ENCODE measurements at places on chromosomes 12 and 14. TPM values are rescaled to one million over a fixed set of nuclear protein-coding genes. Genes with fewer than 3 reads are reported as not detected.

The RABGGTA gene
- 74.9 TPM for total RNA-seq

The EFCAB11 gene
- 7.0 TPM for total RNA-seq

The AKAP6 gene
- 2.4 TPM for total RNA-seq

The RGS6 gene
- total RNA-seq = not detected

The CD9 gene
- total RNA-seq = 3.1 TPM

GRCh38 chr12:128702371-128702770, 121.4 kb downstream of the SLC15A4 start:
- H3K27ac ChIP-seq = no peak overlapping the region
- DNase-seq = no peak
- no peaks in the 10 kb centered on the region for H3K36me3 ChIP-seq
- H3K4me1 ChIP-seq = no peaks in the 10 kb centered on the region
- H3K4me3 ChIP-seq = no peak overlapping the region
- H3K27me3 ChIP-seq = no peaks in the 10 kb centered on the region

- H3K36me3 ChIP-seq = no peaks in the 10 kb centered on the region
- H3K4me3 ChIP-seq = no peak overlapping the region
- no peaks in the 10 kb centered on the region for H3K27me3 ChIP-seq
- H3K4me1 ChIP-seq = peaks cover 9% of the 10 kb centered on the region
- DNase-seq = no peak
Observed at GRCh38 chr12:124884587-124885438, 21.1 kb upstream of the SCARB1 start.

DNA sequence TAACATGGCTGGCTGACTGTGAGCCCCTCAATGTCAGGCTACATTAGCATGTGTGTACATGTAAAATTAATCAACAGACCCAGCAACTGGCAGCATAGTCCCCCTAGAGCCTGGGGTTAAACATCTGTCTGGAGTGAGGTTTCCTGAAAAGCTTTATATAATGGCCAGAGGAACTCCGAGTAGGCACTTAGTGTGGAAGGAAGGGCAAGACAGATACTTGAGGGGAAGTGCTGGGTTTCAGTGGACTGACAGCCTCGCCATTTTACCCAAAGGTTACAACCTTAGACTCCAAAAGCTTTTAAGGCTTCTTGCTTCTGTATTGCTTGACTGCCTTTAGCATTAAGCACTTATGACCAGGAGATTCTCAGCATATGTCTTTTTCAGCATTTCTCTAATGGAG, 430.8 kb downstream of the FLRT2 start:
- no peak overlapping the region for H3K4me3 ChIP-seq
- H3K27me3 ChIP-seq = no peaks in the 10 kb centered on the region
- H3K36me3 ChIP-seq = peaks cover 4% of the 10 kb centered on the region
- DNase-seq = no peak
- no peak overlapping the region for H3K27ac ChIP-seq
- H3K4me1 ChIP-seq = no peaks in the 10 kb centered on the region

DNA sequence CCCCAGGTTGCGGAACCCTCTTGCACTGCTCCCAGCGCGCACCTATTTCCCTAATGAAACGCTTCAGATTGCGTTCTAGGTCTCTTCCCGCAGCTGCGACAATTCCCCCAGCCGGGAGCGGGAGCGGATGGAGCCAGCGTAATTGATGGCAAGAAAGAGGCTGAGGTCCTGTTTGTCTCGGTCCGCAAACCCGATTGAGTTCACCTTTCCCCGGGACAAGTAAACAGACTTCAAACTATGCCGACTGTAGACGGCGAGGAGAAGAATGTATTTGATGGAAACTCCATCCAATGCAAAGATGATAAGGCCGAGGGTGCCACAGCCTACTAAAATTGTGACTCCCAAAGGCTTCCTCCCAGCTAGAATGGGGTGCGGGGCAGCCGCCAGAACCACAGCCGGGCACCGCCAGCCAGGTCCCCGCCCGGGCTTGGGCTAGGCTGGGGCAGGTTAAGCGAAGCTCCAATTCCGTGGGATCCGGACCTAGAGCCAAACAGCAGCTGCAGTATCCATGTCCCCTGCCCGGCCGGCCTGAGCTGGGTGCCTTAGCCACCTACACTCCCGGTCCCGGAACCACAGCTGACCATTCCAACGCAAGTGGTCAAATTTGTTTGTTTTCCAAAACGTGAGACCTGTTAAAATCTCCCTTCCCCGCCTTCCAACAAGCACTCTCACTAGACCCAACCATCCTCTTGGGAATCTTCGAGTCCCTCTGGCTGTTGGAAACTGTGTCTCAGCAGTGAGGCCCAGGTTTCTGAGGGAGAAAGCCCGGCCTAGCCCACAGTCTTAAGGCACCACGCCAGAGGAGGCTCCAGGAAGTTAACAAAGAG, 5.5 kb downstream of the NKX2-1 start:
- H3K36me3 ChIP-seq = no peaks in the 10 kb centered on the region
- no peak for DNase-seq

DNA sequence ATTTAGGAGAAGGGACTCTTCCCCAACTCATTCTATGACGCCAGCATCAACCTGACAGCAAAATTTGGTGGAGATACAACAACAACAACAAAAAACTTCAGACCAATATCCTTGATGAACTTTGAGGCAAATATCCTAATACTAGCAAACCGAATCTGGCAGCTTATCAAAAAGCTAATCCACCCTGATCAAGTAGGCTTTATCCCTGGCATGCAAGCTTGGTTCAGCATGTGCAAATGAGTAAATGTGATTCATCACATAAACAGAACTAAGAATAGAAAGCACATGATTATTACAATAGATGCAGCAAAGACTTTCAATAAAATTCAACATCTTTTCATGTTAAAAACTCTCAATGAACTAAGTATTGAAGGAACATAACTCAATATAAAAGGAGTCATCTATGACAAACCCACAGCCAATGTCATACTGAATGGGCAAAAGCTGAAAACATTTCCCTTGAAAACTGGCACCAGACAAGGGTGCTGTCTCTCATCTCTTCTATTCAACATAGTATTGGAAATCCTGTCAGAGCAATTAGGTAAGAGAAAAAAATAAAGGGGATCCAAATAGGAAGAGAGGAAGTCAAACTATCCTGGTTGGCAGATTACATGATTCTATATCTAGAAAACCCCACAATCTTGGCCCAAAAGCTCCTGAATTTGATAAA, 233.3 kb downstream of the CCDC59 start:
- no peak overlapping the region for H3K4me3 ChIP-seq
- H3K27ac ChIP-seq = no peak overlapping the region
- no peaks in the 10 kb centered on the region for H3K4me1 ChIP-seq
- DNase-seq = no peak
- no peaks in the 10 kb centered on the region for H3K36me3 ChIP-seq

GRCh38 chr12:93753285-93753684, 76.1 kb downstream of the CRADD start:
- peaks cover 19% of the 10 kb centered on the region for H3K36me3 ChIP-seq
- no peak for DNase-seq
- peaks cover 10% of the 10 kb centered on the region for H3K4me1 ChIP-seq
- no peak overlapping the region for H3K4me3 ChIP-seq
- H3K27ac ChIP-seq = no peak overlapping the region

DNA sequence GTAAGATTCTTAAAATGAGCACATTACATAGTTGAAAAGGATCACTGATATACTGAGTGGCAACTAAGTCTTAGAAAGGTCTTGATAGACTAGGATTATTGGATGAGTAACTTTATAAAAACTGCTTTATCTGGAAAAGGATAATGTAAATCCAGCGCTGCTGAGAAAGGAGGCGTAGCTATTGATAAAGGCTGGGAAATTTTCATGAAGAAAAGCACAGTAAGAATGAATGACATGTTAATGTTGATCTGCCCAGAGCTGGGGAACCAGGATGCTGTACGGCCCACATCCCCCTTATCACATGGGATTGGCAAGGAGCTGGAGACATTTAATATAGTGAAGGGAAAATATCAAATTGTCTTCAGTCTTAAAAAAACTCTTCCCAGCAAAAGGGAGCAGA, 174.0 kb downstream of the APAF1 start:
- DNase-seq = no peak
- H3K36me3 ChIP-seq = no peaks in the 10 kb centered on the region
- no peaks in the 10 kb centered on the region for H3K4me1 ChIP-seq
- H3K27ac ChIP-seq = no peak overlapping the region
- H3K4me3 ChIP-seq = no peak overlapping the region
- peaks cover 14% of the 10 kb centered on the region for H3K27me3 ChIP-seq

- H3K27me3 ChIP-seq = no peaks in the 10 kb centered on the region
- H3K4me3 ChIP-seq = no peak overlapping the region
- H3K36me3 ChIP-seq = no peaks in the 10 kb centered on the region
- peaks cover 37% of the 10 kb centered on the region for H3K4me1 ChIP-seq
- H3K27ac ChIP-seq = no peak overlapping the region
- no peak for DNase-seq
Observed at GRCh38 chr14:23115918-23116317, 3.1 kb downstream of the CEBPE start.

DNA sequence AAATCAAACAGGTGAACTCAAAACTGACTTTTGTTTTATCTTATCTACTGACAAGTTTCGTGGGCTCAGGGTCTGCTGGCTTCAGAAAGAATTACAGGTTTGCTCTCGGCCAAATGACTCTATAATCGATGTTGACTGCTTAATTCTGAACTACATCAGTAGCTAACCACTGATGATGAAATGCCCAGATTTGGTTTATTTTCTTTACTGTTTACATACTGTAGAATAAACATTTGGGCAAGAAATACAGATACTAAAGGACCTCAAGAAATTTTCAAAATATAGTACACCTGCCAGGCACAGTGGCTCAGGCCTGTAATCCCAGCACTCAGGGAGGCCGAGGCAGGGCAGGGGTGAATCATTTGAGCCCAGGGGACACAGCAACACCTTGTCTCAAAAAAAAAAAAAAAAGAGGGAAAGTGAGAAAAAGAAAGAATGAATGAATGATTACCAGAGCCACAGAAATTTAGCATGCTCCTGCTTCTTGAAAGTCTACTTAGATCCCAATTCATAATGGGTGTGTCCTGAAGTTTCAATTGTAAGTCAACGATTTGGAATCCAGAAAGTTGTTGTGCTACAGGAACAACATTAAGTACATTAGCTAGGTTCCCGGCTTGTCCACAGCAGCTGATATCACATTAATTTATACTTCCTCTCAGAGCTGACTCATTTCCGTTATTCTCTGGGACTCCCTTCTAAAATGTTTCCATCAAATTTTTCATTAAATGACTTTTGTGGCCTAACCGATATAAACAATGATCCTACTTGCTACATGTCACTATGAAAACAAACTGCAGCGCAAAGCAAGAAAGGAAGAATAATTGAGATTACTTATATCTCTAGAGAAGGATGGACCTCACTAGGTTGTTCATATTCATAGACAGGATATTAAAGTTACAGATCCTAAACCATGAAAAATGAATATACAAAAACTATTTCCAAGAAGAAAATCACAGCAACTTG, 134.3 kb downstream of the MED13L start:
- no peak overlapping the region for H3K4me3 ChIP-seq
- H3K4me1 ChIP-seq = peaks cover 55% of the 10 kb centered on the region
- no peaks in the 10 kb centered on the region for H3K36me3 ChIP-seq

- no peak overlapping the region for H3K27ac ChIP-seq
- H3K4me3 ChIP-seq = no peak overlapping the region
- no peaks in the 10 kb centered on the region for H3K36me3 ChIP-seq
- no peaks in the 10 kb centered on the region for H3K4me1 ChIP-seq
- DNase-seq = no peak
Observed at GRCh38 chr14:47149326-47149725, 497.7 kb upstream of the RPL10L start.

Data from activated naive CD4-positive, alpha-beta T cell treated with anti-CD3 and anti-CD28 coated beads for 36 hours (primary cell).